NCI-H2171 treated with DMSO at 0.1 percent for 48 hours (cell line): ENCODE measurements at places on chromosomes 4 and X.
A peak's percentile ranks its signal among the peaks of the same experiment; 100 is the strongest.

DNA sequence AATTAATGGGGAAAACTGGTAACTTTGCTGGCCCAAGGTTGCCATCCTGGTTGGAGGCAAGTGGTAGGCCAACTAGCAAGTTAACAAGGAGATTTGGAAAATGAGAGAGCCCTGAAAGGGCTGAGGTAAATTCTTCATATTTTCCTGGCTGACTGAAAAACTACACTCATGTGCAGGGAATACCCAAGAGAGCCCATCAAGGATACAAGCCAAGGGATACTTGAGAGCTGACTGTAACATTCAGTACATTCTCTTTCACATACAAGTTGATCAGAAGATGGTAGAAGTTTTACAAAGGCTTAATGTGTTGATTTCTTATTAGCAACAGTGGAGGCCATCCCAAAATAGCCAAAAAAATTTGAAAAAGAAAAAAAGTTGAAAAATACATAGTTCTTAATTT, 33.3 kb downstream of the IL2 start:
- DNase-seq, result no peak

GRCh38 chr4:172142281-172142741, 329.1 kb downstream of the GALNTL6 start:
- no peak for DNase-seq

DNA sequence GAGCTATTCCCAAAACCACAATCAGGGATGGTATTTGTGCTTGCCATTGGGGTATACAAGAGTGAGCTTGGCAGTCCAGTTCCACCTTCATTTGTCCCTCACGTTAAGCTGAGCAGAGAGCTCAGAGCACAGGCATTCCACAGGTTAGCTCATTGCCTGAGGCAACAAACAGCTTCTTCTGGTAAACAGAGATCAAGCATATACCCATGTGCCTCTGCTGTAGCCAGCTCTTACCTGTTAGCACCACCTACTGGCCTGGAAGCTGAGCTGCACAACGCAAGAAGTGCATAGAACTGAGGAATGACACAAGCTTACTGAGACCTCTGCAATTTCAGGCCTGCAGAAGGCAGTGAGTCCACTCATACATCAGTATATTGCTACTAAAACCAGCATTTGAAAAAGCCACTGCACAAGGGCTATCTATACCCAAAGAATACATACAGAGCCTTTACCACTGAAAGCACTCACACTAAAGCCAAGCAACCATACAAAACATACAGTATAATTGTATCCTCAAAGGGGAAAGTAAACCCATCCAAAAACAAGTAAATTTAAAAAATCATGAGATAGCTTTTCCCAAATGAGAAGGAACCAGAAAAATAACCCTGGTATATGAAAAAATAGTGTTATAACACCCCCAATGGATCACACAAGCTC, 258.3 kb upstream of the GABRA2 start:
- DNase-seq, result peak; percentile 3

DNA sequence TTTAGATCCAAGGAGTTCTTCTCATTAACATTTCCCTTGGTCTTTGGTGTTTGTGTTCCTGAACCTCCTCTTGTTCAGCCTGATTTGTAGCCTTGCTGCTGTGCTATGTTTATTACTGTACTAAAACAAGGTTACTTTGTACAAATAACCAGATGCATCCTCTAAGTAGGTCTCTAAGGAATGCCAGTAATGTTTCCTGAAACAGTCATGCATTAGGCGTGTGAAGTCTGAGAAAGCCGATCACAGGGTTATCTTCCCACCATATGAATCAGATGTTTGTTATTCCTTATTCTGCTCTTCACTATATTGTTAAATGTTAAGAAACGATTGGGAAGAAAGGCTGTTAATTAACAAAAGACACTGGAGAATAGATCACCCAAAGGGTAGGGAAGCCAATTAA, 66.9 kb downstream of the GALNTL6 start:
- no peak for DNase-seq

DNA sequence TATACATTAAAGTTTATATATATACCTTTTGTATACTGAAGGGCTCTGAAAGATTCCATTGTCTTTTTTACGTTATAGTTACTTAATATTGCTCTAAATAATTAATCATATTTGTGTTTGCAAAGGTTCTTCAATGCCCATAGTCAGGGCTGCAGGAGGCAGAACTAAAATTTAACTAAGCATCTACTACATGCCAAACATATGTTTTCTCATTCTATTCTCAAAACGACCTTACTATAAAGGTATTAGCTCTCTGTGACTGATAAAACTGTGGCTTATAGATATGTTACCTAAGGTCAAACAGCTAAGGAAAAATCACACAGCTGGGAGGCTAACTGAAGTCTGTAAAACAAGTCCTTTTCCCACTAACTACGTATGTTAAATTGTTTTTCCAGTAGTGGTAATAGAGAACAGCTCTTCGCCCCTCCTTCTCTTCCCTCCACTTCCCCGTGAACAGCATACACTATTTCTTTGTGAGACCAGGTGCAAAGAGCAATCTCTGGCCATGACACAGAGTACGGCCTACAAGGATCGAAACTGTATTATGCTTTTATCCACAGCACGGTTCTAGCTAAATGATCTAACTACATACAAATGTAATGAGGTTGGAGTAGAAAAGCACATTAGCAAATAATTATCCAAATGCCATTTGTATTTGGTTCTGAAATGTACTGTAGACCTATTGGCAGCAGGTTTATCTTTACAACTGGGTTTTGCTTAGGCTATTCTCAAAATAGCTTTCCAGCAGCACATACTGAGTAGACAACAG, 1.7 kb downstream of the CNOT6L start:
- no peak for DNase-seq

- no peak for DNase-seq
Measured at GRCh38 chr4:89048906-89049601, 7.9 kb downstream of the FAM13A start.

DNA sequence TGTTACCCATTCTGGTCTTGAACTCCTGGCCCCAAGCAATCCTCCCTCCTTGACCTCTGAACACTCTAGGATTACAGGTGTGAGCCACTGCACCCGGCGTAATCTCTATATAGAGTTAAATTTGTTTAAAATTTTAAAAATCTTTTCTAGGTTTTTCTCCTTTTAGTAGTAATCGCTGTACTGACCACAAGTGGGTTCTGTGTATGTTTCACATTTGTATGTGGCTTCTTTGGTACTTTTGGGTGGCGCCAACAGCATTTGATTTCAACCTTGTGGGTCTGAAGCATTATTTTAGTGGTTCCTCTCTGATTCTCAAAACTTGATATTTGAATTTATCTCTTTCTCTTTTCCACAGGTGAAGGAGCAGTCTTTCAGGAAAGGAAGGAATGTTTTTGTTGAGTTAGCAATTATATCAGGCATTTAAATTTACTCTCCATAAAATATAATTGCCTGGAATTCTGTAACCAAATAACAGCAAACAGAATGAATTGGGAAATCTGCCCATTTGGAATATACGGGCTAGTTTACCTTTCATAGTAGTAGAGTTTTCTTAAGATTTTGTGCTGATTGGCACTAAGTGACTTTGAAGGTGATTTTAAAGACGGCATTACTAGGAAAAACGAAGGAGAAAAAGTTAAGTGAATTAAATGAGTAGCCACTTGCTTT, 29.5 kb downstream of the ARHGAP10 start:
- no peak for DNase-seq

DNA sequence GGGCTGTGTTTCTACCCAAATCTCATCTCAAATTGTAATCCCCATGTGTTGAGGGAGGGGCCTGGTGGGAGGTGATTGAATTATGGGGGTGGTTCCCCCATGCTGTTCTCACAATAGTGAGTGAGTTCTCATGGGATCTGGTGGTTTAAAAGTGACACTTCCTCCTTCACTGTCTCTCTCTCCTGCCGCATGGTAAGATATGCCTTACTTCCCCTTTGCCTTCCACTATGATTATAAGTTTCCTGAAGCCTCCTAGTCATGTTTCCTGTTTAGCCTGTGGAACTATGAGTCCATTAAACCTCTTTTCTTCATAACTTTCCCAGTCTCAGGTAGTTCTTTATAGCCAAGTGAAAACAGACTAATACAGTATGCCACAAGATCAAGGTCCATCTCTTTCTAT, 70.0 kb upstream of the MSX1 start:
- DNase-seq, result no peak

GRCh38 chr4:183337349-183337748, 15.1 kb upstream of the CLDN24 start:
- no peak for DNase-seq
